ENCODE measurements at places on chromosomes 13 and 19.

DNA sequence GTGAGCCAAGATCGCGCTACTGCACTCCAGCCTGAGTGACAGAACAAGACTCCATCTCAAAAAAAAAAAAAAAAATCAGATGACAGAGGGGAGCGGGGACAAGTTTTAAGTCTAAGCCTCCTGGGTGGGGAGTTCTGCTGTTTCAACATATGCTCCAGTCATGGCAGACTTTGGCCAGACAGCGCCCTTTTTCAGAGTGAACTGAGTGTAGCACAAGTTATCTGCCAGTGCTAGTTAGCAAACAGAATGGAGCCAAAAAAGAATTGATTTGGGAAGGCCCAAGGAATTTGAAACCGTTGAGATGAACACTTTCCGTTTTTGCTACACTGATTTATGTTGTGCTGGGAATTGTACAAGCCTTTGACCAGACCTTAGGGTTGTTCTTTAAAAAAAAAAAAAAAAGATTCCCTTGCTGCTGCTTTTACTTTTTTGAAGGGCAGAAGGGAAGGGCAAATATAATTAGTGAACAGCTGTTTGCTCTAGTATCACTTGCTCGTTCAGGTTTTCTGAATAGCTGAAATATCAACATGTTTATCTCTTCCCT is 5.7 kb downstream of the ACTN4 start:
- DNase-seq, result no peak

DNA sequence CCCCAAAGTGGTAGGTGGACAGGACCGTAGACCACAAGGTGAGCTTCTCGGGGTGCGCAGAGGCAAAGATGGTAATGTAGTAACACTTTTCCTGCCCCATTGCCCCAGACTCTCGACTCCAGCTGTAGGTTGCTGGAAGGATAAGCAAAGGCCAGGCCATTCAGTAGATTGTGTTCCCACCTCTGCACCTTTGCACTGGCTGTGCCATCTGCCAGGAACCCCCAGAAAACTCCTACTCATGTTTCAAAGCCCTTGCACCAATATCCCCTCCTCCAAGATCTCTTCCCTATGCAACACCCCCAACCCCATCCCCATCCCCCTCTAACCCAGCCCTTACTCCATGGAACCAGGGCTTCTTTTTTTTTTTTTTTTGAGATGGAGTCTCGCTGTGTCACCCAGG is 18.3 kb downstream of the IL12RB1 start:
- no peak for DNase-seq

- DNase-seq, result no peak
Observed at GRCh38 chr13:21709697-21710096, 38.8 kb downstream of the FGF9 start.

GRCh38 chr13:39811696-39812095 is 156.2 kb downstream of the COG6 start:
- no peak for DNase-seq

DNA sequence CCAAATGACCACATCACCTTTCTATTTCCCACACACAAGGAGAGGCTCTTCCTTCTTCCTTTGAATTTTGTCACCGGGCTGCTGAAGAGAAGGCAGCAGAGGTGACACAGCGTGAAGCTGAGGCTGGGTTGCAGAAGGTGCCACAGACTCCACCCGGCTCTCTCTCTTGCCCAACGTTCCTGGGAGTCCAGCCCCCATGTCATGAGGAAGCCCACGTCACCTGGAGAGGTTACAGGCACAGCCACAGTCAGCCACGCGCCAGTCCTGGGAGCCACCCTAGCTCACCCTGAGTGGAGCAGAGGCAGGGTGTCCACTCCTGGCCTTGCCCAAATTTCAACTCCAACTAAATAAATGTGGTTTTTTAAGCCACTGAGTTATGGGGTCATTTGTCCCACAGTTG is 4.8 kb upstream of the TMEM255B start:
- no peak for DNase-seq

GRCh38 chr19:32407004-32407992 is 1.7 kb downstream of the DPY19L3 start:
- no peak for DNase-seq

Data from breast epithelium (tissue), 4 donors.